Islet precursor cell (in vitro differentiated cells): ENCODE measurements at places on chromosomes 1 and 21.

- peak; percentile 91 for DNase-seq
Measured at GRCh38 chr1:44217809-44218410, 4.6 kb downstream of the DMAP1 start.

DNA sequence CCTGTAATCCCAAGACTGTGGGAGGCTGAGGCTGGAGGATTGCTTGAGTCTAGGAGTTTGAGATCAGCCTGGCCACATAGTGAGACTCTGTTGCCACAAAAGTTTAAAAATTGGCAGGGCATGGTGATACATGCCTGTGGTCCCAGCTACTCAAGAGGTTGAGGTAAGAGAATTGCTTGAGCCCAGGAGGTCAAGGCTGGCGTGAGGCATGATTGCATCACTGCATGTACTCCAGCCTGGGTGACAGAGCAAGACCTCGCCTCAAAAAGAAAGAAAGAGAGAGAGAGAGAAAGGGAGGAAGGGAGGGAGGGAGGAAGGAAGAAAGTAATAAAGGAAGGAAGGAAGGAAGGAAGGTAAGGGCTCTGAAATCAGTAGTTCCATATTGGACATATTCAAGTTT lies 25.0 kb downstream of the GLUL start:
- DNase-seq: no peak

- DNase-seq: peak; percentile 75
Measured at GRCh38 chr1:160779626-160780397, 16.2 kb upstream of the LY9 start.

DNA sequence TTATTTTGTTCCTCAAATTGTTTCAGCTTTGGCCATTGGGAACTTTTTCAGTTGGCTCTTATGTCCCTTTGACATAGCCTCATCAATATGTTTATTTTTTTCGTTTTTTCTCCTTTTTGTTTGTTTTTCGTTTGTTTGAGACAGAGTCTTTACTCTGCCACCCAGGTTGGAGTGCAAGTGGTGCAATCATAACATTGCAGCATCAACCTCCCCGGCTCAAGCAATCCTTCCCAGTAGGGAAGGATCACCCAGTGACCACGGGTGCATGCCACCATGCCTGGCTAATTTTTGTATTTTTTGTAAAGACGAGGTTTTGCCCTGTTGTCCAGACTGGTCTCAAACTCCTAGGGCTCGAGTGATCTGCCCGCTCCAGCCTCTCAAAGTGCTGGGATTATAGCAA lies 8.1 kb downstream of the POLR3GL start:
- DNase-seq: no peak

DNA sequence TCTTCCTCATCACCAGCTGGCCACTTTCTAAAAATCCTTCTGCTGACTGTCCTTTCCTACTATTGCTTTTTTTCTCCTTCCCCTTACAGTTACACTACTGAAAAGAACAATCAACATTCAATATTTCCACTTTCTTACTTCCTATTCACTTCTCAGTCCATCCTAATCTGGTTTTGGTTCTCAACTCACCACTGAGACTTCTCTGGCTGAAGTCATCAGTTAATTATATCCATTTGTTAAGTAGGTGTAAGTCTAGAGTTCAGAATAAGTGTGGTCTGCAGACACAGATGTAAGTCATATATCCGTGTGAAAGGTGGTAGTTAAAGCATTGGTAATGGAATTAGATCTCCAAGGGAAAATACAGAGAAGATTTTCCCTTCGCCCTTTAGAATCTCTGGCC lies 21.4 kb downstream of the PEA15 start:
- DNase-seq: no peak

DNA sequence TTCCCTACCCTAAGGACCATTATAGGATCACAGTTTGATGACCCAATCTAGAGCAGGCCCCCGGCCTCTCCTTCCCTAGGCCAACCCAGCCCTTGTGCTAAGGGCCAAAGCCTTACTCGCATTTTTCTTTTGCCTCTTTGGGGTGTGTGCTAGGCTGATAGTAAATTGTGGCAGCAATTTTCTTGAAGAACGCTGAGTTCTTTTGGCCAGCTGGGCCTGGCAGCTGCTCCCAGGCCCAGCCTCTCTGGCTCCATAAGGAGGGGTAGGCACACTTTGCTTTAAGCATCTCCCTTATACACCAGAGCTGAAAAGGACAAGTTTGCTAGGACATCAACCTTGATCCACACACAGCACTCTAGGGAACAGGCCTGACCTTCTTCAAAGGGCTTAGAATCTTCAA lies 4.2 kb downstream of the OLFML2B start:
- no peak for DNase-seq

DNA sequence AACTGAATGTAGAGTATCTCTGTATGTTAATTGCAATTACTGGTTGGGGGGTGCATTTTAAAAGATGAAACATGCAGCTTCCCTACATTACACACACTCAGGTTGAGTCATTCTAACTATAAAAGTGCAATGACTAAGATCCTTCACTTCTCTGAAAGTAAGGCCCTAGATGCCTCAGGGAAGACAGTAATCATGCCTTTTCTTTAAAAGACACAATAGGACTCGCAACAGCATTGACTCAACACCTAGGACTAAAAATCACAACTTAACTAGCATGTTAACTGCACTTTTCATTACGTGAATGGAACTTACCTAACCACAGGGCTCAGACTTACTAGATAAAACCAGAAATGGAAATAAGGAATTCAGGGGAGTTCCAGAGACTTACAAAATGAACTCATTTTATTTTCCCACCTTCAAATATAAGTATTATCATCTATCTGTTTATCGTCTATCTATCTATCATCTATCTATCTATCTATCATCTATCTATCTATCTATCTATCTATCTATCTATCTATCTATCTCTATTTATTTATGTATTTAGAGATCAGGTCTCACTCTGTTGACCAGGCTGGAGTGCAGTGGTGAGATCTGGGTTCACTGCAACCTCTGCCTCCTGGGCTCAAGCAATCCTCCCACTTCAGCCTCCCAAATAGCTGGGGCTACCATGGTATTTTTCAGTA lies 47.8 kb downstream of the CHML start:
- no peak for DNase-seq

- DNase-seq: no peak
Measured at GRCh38 chr1:40132383-40133311, 28.5 kb upstream of the RLF start.

- no peak for DNase-seq
Measured at GRCh38 chr1:1181129-1181937, 7.7 kb downstream of the TTLL10 start.
